ENCODE measurements at places on chromosomes 6 and 20.

DNA sequence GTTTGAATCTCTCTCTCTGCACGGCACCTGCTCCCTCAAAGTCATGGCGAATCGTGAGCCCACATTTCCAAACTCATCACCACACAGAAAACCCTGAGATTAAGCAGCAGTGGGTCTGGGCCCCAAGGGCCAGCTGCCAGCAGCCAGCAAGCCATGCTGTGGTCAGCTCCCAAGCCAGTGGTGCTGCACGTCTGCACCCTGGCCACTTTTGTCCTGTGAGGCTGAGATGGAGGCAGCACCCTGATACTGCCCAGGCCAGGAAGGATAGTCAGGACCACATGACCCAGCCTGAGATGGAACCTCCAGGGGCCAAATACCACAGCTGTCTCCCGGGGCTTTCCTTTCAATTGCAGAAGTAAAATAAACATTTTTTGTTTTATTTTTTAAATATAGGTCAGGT lies 93.9 kb downstream of the PRND start:
- no peak for DNase-seq

DNA sequence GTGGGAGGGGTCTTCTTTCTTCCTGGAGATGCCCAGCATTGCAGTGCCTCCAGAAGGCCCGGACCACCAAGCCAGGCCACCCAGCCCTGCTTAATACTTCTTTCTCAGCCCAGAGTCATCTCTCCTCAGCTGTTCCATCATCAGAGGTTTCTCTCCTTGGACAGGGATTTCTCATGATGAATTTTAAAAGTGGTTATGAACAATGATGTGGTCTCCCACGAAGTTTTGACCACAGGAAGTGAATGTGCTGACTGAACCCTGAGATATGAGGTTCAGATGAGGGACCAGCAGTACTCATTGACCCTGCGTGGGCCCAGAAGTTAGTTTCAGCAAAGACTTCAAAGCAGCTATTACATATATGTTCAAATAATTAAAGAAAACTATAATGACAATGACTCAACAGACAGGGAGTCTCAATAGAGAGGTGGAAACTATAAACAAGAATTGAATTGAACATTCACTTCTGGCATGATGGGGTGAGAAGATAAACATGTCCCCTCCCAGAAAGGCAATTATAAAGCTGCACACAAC lies 114.5 kb upstream of the SLC22A16 start:
- DNase-seq = peak; percentile 41

DNA sequence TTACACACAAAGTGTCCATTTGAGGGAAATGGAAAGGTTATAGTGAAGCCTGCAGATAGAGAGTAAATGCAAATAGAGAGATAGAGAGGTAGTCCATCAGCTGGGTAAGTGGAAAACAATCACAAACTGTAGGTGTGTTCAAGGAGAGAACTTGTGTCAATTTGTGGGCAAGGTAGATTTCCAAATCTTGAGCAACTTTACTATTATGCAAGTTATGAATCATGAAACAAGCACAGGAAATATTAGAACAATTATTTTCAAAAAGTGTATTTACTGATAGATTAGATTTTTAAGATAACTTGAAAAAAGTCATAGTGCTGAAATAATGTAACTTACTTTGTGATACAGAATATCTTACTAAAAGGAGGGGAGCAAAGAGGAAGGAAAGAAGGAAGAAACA lies 792.9 kb downstream of the EYS start:
- DNase-seq = no peak

DNA sequence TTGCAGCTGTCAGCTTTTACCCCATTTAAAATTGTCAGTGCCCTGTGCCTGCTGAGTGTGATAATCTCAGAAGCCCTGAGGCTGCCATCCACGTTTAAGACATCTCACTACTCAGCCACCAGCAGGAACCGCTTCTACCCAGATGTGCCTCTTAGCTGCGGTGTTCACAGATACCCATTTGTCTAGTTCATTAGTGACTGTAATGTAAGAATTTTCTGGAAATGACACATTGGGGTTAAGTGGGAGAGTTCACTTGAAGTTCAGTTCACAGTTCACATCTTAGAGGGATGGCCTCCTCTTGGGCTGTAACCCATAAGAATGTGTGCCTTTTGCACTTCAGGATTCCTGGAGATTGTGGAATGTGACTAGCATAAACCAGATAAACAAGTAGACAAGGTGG lies 477.7 kb downstream of the BTBD3 start:
- DNase-seq = no peak

GRCh38 chr6:122641819-122642218 lies 31.6 kb downstream of the PKIB start:
- no peak for DNase-seq

- no peak for DNase-seq
Measured at GRCh38 chr6:154953644-154954043, 41.5 kb upstream of the TIAM2 start.

GRCh38 chr6:113893866-113894265 lies 36.7 kb downstream of the MARCKS start:
- no peak for DNase-seq

GRCh38 chr20:48878534-48879248 lies 42.8 kb upstream of the ARFGEF2 start:
- DNase-seq = no peak

DNA sequence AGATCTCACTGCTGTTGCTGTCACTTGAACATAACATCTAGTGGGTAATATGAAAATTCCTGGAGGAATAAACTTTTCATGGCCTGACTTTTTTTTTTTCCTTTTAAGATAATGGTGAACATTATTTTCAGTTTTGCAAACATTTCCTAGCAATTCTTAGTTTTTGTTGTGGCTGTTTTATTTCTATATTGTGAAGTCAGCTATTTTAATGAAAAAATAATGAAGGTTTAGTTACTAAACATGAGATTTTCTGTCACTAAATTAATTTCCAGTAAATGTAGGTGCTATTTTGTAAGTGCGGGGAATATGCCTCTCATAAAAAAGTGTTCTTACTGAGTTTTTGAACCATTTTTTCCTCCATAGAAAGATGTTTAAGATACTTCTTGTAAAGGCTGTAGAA lies 23.4 kb upstream of the FAM209A start:
- DNase-seq = no peak

Data from GM20000 (cell line).